CD4-positive, alpha-beta T cell treated with Interleukin-6 at 100 ng/mL for 8 hours (primary cell): ENCODE measurements at places on chromosomes 5 and 9.

GRCh38 chr5:67459253-67459652 lies 262.7 kb upstream of the CD180 start:
- DNase-seq: no peak

DNA sequence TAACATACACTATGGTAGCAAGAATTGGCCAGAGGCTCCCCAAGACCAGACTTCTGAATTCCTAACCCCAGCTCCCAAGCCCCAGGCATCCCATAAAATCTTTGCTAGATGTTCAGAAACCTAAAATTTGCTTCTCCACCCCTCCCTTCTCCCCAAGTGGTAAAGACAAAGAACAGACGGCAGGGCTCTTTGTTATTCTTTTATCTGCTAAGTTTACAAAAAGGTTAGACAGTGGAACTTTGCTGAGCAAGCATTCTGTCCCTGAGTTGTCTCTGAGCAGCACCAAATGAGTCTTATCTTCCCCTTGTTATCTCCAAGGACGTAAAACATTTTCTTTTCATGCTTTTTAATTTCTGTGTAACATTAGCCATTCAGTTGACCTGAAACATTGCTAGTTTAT lies 30.2 kb downstream of the TJP2 start:
- DNase-seq: no peak

DNA sequence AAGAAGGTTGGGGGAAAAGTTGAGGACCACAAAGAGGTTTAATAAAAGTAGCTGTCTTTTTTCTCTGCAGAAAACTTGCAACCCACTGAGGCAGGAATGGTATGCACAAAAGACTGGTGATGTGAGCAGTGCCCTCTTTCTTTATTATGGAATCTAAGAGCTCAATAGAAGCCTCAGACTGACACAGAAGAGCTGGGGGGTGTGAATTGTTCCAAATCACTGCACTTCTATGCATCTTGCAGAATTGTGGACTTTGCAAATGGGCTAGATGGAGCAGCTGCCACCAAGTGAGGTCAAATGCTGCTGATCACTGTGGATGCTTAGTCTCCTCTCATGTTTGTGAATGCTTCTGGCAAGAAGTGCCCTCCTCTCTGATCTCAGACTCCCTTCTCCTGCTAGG lies 227.1 kb downstream of the ZSWIM6 start:
- DNase-seq: no peak

GRCh38 chr9:91536211-91536691 lies 112.6 kb upstream of the NFIL3 start:
- DNase-seq: no peak

DNA sequence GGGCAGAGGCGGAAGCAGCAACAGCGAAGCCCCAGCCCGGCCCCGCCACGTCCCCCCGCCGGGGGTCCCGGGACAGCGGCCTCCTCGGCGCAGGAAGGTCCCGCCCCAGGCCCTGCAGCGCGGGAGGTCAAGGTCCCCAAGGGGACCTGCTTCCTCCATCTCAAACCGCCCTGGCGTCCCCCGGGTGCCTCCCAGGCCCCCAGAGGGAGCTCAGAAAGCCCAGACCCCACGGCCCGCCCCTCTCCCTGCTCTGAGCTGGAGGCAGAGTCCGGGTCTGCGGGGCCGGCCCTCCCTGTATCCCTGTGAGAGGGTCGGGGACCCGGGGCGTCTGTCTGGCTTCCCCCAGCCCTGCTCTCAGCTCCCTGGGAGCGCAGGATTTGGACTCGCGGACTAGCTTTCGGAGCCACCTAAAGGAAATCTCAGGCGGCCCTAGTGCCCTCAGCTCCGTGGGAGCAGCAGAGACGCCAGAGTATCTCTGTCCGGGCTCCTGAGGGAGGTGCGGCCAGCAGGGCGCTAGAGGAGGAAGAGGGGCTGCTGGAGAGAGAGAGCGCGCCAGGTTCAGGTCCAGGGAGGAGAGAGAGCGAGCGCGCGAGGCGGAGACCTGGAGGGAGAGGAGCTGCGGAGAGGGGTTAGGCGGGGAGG lies 30.7 kb downstream of the EXOC3 start:
- DNase-seq: no peak

GRCh38 chr5:40452874-40453624 lies 226.7 kb upstream of the PTGER4 start:
- DNase-seq: no peak

GRCh38 chr5:18023275-18023674 lies 389.0 kb downstream of the TAF11L14 start:
- DNase-seq: no peak

DNA sequence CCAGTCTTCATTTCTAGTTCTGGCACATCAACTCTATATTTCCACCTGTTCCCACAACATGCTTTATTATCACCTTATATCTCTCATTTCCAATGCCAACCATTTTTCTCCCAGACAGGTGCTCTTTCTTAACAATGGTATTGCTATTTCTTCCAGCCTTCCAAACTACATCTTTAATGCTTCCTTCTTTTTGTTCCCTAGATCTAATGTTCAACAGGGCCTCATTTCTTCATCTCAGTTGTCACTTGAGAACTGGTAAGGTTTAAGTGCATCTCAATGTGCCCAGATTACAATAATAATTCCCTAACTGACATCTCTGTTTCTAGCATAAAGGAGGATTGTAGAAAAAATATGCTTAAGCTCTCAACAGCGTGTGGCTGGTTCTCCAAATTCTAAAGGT lies 272.6 kb downstream of the COX7C start:
- no peak for DNase-seq
